ENCODE measurements at places on chromosomes 1 and 21.
A peak's percentile ranks its signal among the peaks of the same experiment; 100 is the strongest.

- DNase-seq: no peak
These were observed 10.5 kb upstream of the KDF1 start for GRCh38 chr1:26970810-26971209.

GRCh38 chr1:218656301-218657037 lies 311.3 kb downstream of the TGFB2 start:
- DNase-seq: no peak

DNA sequence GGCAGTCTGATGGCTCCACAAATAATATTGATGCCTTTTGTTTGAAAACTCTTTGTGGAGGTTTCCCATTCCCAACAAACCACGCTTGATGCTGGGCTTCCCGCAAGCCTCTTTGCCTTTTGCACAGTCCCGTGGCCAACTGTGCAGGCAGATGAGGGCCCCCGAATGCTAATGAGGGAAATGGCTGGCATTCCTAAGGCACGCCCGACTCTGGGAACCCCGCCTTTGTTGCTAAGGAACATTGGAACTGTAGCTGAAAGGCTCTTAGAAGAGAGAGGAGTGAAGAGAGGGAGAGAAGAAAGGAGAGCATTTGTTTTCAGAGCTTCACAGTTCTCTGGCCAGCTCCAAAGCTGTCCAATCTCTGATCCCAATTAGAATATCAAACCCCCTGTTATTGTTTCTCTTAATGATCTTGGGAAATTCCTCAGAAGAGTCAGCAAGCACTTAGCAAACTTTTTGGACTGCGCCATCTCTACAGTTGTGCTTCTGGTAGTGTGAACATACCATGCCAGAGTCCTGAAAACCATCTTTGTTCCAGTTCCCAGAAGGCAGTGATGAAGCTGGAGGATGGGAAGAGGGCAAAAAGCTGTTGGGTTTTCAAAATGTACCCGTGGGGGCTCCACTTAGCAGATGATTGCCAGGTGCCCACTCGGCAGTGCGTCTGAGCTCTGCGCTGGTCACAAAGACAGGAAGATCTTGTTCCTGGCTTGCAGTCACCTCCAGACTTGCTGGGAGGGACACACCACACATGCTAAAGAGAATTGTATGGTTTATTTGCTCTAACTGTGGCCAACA lies 60.1 kb upstream of the CYP2J2 start:
- no peak for DNase-seq

GRCh38 chr1:232704694-232705680 lies 75.1 kb upstream of the SIPA1L2 start:
- peak; percentile 40 for DNase-seq

DNA sequence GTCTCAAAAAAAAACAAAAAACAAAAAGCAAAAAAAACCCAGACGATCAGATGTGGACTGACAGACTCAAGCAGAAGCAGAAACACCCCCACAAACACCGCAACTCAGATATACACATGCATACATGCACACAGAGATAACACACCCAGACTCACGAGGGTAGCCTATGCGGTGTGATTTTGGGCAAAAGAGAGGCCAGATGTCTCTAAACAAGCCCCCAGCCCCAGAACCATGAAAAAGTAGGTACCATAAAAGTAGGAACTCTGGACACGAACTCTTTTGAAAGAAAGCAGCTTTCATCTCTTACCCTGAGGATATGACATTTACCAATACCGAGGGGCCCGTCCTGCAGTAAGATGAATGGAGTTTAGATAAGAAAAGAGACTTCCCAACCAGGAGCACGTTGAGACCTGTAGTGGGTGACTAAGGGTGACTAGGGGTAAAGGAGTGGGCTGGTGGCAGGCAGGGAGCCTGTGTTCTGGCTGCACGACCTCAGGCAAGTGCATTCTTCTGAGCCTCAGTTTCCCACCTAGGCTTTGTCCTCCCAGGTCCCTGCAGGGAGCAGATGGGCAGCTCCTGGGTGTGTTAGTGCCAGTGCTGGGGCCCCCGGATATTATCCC lies 1.5 kb upstream of the TINAGL1 start:
- no peak for DNase-seq

DNA sequence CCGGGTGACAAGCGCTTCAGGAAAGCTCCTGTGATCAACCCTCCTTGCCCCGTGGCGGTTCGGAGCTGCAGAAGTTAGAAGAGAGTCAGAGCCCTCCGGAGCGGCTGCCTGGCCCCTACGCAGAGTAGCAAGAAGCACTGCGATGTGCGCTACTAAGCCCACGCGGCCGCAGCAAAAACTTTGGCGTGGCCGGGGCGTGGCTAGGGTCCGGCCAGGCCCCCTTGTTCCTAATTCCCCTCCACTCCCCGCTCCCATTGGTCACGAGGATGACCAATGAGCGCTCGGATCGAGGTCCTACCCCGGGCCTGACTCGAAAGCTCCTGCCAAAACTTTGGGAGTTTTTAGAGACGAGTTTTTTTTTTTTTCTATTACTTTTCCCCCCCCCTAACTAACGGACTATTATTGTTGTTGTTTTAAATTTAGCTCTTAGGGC lies at the start of gene HLX:
Gene HLX, plus strand, starts transcription at position 368 of the 433 bp plus-strand sequence. CDS start 415 bp downstream, outside the sequence.
- DNase-seq: peak; percentile 73

GRCh38 chr1:23558140-23558871 lies 995 bp downstream of the ID3 start:
- DNase-seq: peak; percentile 44

DNA sequence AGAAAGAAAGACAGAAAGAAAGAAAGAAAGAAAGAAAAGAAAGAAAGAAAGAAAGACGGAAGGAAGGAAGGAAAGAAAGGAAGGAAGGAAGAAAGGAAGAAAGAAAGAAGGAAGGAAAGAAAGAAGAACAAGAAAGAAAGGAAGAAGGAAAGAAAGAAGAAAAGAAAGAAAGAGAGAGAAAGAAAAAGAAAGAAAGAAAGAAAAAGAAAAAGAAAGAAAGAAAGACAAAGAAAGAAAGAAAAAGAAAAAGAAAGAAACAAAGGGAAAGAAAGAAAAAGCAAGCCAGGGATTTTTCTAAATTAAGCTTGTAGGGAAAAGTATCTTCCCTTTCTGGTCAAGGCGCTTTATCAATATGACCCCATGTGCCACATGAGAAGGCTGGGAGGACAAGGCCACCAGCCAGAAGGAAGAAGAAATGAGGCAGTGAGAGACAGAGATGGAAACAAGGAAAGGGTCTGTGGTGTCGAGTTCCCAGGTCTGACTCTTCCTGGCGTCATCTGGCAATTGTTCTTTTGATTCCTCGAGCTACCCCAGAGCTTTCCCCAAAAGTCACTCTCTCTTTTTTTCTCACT lies 88.4 kb upstream of the LPGAT1 start:
- no peak for DNase-seq

DNA sequence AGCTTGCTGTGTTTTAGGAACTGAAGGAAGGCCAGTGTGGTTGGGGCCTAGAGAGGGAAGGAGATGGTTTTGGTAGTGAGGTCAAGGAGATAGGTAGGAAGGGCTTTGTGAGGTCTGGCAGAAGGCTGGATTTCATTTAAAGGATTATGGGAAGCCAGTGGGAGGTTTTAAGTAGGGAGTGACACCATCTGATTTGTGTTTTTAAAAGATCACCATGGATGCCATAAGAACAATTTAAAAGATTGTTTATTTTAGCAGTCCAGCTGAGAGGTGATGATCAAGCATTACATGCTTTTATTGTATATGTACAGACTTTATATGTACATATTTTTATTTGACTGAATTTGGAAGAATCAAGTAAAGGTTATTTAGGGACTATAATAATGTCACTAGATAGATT lies 26.4 kb downstream of the RGL1 start:
- no peak for DNase-seq

GRCh38 chr1:244264163-244264562 lies 187.5 kb downstream of the ADSS2 start:
- DNase-seq: no peak

- DNase-seq: no peak
These were observed 244.6 kb upstream of the NEGR1 start for GRCh38 chr1:72526926-72527325.

- DNase-seq: no peak
These were observed 287.4 kb upstream of the RUNX1 start for GRCh38 chr21:35336534-35336933.

- DNase-seq: no peak
These were observed 16.8 kb downstream of the OR2T11 start for GRCh38 chr1:248618119-248618518.

GRCh38 chr1:228894442-228894989 lies 159.2 kb downstream of the RHOU start:
- no peak for DNase-seq

Measured in retina (tissue), 1 donor.